ENCODE measurements at places on chromosomes 13 and 19.

DNA sequence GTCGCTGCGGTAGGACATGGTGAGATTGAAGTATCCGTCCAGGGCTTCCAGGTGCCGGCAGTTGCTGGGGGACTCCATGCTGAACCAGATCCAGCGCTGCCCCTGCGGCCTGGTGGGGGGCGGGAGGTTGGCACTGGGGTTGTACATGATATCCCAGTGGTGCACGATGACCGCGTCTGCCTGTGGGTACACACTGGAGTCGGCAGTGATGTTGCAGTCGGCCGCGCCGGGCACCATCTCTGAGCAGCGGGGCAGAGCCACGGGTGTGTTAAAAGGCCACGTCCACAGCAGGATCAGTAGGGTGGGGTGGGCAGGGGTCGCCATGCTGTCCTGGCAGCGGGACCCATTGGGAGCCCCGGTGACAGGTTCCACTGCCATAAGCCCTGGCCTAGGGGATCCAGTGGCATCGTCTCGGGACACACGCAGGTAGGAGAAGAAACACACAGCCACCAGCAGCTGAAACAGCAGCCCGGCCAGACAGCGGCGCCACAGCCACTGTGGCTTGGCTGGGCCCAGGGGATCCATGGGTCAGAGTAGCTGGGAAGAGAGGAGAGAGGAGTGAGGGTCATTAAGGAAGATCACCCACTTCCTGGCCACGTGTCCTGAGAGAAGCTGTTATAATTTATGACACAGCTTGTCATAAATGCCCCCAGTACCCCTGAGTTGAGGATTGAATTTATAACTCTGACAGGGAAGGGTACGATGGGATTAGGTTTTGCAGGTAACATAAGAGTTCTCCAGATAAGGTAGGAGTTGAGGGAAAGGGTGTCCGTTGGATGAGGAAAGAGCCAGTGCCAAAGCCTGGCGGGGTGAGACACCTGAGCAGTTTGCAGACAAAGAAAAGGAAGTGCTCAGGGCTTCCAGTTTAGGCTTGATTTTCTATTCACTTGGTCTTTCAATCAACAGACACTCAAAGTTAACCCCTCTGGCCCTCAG lies 2.9 kb downstream of the FUT5 start:
- DNase-seq = no peak

DNA sequence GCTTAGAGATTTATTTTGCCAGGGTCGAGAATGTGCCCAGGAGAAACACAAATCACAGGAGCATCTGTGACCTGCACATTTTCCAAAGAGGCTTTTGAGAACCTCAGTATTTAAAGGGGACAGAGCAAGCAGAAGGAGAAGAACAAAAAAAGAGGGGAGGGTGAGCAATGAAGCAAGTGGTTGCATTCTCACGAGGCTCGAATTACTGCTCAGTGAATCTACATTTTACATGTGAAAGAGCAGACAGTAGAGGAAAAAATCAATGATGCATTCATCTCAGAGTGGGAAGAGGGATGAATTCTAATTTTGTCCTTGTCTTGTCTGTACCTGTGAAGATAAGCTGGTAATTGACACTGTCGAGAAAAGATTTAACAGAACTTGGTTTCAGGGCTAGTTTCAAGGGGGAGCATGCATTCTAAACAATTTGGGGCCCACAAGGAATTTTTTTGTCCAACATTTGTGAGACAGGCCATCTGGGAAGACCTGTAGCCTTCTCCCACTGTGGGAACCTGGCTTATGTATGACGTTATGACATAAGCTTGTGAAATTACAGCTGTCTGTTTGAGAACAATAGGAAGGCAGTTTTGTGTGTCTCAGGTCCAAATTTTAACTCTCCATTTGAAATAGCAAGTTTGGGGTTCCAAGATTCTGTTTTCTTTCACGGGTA lies 855.1 kb downstream of the SLITRK5 start:
- no peak for DNase-seq

- no peak for DNase-seq
Observed at GRCh38 chr13:42101821-42102585, 53.6 kb downstream of the DGKH start.

- DNase-seq = no peak
Observed at GRCh38 chr13:85527316-85527715, 271.9 kb downstream of the SLITRK6 start.

- DNase-seq = no peak
Observed at GRCh38 chr19:44644402-44645016, 799 bp downstream of the PVR start.

- no peak for DNase-seq
Observed at GRCh38 chr13:80035096-80035495, 305.8 kb downstream of the SPRY2 start.

GRCh38 chr13:46552889-46553520 lies at the start of gene LRCH1:
LRCH1 (plus strand) TSS chr13:46553170; CDS start chr13:46553397, 227 bp downstream.
- DNase-seq = peak; percentile 81
